T-cell (primary cell): ENCODE measurements at places on chromosomes 7 and 10. TPM values are rescaled to one million over a fixed set of nuclear protein-coding genes. Genes with fewer than 3 reads are reported as not detected.

The GIMAP8 gene
- total RNA-seq, result 50.1 TPM

The ACTL6B gene
- total RNA-seq, result not detected

The DYNC1I1 gene
- not detected for total RNA-seq

The PAPSS2 gene
- 0.61 TPM for total RNA-seq

The NEUROD6 gene
- total RNA-seq, result not detected

The DNAJC30 gene
- 14.7 TPM for total RNA-seq

The STOX1 gene
- total RNA-seq, result 0.63 TPM

The AKR1C2 gene
- total RNA-seq, result 0.15 TPM

The ZNF32 gene
- total RNA-seq, result 34.8 TPM

The JAKMIP3 gene
- 0.50 TPM for total RNA-seq

The KLF14 gene
- not detected for total RNA-seq

The OPALIN gene
- total RNA-seq, result not detected

- no peak for DNase-seq
These were observed 6.2 kb downstream of the ABI1 start for GRCh38 chr10:26854524-26854923.

DNA sequence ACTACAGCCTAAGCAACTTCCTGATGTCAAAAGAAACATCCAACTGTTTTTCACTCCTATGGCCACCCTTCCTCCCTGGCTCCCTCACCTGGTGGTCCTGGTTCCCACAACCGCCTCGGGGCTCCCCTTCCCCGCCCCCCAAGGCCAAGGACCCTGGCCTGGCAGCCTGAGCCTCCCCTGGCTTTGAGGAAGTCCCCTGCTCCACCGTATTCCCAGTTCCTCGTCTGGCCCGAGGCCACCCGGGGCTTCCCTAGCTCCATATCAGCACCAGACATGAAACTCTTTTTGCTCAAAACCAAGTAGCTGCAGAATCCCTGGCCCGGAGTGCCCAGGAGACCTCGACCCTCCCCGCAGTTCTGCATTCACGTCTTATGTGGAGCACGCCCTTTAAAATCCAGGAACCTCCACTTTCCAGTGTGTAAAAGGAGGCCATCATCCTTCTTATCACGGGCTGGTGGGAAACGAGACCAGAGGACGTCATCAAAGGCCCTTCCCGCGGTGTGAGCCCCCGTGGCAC lies 82.9 kb downstream of the PRKAG2 start:
- DNase-seq, result no peak

GRCh38 chr10:98953251-98953650 lies 282.4 kb downstream of the HPSE2 start:
- no peak for DNase-seq

GRCh38 chr7:156064971-156065386 lies 252.7 kb upstream of the SHH start:
- DNase-seq, result no peak

- no peak for DNase-seq
These were observed 303.7 kb downstream of the INHBA start for GRCh38 chr7:41399171-41399570.

- DNase-seq, result no peak
These were observed 335.3 kb downstream of the MAGI2 start for GRCh38 chr7:79118143-79118542.

DNA sequence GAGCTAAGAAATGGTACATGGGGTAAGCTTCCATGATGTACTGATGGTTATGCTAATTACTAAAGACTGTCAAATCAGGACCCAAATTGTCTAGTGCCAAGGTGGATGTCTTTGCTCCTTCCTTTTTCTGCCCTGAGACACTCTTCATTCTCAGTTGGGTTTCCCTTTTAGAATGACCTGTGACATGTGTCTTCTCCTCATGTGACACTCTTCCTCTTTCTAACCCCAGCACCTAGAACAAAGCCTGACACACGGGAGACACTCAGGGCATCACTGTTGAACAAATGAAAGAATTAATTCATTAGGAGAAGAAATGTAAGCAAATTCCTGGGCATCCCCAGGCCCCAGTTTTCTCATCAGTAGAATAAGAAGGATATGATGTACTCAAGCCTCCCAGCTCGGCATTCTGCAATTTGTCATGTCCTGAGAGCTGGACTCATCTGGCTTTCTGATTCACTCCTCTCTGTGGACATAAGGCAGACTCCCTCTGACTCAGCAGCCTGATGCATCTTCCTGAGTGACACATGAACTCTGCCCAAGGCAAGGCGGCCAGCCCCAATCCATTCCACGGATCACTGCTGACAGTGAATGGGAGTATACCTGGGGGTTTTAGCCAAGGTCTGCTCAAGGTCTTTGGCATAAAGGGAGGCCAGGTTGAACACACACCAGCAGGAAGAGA lies 473.8 kb downstream of the KCNMA1 start:
- no peak for DNase-seq

DNA sequence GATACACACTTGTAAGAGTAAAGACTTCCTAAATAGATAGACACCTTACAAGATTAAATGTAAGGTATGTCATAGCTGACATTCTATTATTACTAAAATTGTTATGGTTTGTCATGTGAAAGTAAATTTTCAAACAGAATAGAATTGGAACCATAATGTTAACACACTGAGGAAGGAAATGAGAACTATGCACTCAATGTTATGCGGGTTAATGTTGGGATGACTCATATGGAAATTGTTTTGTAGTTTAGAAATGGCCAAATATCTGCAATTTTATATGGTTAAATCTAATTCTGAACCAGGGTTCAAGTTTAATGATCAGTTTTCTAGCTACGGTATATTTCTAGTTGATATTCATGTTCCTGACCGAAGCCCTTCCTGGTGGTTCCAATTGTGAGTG lies 214.2 kb upstream of the ADO start:
- no peak for DNase-seq

GRCh38 chr7:100369105-100369504 lies 4.2 kb upstream of the PILRA start:
- peak; percentile 71 for DNase-seq

- DNase-seq, result no peak
These were observed 7.3 kb downstream of the FLNC start for GRCh38 chr7:128837521-128837921.

DNA sequence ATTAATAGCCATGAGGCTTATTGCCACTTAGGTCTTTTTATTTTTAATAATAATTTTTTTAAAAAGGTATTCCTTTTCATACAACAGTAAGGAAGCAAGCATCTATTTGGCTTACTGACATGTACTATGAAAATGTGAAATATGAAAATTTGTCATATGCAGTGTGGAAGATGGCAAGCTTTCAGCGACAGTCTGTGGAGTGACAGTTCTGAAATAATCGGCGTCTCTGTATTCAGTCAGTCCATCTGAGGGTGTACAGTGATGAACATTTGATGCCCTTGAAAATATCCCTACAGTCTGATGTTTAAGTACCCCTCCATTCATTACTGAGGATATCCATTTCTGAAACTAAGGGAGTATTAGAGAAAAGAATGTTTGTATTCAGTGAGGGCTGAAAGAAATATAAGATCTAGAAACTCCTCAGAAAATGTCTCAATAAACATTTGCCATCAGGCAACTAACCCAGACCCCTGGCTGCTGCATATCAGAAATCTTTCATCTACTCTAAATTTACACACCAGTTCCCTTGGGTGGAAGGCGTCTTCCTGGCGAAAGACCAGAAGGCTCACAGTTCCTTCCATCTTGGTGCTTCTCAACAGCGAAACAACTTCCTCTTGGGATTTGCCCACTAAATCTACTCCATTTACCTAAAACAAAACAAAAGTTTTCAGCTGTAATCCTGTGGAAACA lies 440.6 kb downstream of the PARD3 start:
- no peak for DNase-seq

GRCh38 chr10:73552819-73553715 lies 38.1 kb downstream of the USP54 start:
- no peak for DNase-seq

DNA sequence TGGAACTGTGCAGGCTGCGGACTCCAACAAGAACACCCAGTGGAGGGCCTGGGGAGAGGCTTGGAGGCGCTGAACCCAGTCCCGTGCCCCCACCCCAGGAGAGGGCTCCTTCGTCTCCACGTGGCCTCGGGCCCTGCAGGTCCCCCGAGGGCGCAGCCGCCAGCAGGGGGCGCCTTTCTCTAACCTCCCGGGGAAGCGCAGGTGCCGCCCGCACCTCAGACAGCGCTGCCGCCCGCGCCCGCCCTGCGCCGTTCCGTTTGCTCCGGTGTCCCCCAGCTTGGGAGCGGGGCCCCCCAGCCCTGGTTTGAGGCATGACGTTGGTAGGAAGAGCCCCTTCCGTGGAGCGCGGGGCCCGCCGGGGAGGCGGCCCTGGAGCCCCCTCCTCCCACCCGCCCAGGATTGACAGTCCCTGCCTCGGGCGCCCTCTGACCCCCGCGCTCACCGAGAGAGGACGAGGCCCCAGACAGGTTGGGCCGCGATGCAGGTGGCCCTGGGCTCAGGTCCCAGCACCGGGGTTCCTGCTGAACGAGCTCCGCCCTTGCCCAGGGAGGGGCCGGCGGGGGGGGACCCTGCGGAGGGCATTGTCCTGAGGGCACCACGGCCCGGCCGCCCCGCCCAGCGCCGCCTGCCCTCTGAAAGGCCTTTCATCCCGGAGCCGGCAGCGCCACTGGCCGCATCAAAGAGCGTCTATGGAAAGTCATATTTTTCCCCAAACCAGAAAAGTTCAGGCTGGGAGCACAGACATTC lies 42.8 kb downstream of the FOXL3 start:
- peak; percentile 82 for DNase-seq

GRCh38 chr10:109886781-109887140 lies 36.5 kb downstream of the XPNPEP1 start:
- no peak for DNase-seq

- no peak for DNase-seq
These were observed 99.8 kb upstream of the AGBL3 start for GRCh38 chr7:134886353-134887057.

- DNase-seq, result no peak
These were observed 53.4 kb downstream of the COL17A1 start for GRCh38 chr10:104032144-104032775.

DNA sequence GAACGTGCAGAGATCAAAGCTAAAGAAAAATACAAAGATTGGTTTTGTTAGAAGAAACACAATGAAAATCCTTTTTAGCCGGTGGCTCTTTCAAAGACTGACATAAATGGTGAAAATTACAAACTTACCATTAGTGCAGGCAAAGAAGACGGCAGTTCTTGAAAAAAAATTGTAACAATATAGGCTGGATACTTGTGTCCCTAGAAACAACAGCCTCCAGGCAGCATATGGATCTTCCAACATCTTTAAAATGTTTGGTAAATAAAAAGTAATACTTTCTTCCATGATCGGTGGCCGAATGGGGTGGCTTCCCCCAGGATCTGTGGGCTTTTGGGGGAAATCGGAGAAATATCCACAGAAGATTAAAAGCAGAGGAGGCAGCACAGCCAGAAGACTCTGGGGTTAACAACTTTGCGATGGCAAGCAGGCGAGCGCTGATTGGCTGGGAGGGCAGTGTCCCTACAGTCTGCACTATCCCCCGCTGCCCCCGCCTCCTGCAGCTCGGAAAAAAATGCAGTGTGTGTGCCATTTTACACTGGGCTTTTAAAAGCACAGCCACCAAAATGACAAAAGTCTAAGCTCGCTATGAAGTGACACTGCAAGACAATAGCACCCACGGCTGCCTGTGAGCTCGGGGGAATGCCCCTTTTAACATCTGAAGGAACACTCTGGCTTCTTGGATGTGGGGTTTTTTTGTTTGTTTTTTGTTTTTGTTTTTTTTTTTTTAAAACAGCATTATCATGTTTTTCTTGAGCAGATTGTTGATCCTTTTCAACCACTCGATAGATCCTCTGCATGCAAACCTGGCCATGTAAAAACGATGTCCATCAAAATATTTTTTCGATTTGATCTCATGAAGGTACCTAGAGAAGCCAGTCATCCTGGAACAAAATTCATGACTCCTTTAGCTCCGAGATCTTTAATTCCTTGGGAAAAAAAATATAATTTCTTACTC lies 31.7 kb upstream of the EPC1 start:
- peak; percentile 90 for DNase-seq

GRCh38 chr10:47441938-47442337 lies 42.0 kb downstream of the ANXA8 start:
- DNase-seq, result no peak

DNA sequence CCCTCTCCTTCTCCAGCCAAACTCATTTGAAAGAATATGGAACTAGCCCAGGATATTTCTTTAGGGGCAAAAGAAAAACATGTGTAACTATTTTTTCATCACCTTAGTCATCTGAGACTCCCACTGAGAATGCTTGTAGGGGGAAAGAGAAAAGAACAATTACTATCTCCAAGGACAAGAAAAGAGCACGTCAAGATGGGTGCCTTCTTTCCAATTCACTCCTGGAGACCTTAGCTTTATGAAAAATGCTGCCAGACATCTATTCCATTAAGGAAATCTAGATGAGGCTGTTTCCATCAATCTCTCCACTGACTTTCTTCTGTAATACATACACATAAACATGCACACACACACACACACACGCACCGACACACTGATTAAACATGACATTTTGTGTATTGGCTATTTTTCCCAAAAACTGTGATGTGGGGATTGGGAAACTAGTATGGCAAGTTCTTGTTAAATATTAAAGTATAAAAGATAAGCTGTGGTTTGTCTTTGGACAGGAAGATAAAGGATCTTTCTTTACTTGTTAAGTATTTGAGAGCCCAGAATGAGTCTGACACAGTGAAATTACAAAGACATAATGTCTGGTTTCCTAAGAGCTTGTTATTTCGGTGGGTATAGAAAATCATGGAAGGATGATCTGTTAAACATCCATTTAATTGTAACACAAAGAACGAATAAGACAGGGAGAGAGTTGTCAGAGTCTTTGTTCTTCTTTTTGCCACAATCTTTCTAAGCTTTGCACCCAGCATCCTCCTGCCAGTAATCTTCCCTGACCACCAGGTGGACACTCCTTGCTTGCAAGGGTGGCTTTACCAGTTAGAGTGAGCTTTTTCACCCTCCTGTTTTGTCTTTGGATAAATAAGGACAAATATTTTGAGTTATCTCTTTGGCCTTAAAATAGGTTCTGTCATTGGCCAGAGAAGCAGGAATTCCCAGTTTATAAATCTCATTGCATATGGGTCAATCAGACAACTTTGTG lies 177.3 kb upstream of the TMEM72 start:
- DNase-seq, result no peak

DNA sequence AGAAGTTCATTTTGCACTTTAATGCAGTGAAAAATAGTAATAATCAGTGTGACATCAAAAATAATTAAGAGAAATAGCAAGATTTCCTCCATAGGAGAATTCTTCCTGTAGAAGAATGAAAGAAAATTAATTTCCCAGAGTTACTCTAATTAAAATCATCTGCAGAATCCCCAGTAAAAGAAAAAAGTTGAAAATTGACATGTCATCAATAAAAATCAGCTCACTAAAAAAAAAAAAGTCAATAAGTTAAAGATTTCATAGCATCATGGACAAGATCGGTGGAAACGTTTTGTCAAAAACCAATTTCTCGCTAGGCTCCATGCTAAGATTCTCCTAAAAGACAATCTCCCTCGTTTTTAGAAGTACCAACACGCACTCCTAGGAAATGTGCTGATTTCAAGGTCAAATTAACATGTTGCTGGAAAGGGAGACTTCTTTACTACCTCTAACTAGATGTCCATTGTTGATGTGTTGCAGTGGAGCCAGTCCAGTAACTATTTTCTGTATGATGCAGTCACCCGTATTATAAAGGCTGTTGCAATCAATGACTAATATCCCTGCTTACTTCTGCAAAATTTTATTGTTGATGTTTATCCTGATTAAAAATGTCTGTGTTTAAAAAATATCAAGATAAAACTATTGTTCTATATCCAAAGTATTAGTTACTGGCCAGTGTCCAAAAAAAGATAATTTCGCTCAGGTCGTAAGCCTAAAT lies 591.9 kb upstream of the MGMT start:
- DNase-seq, result no peak

- no peak for DNase-seq
These were observed 65.6 kb upstream of the KDM7A start for GRCh38 chr7:140242057-140243031.
